ENCODE measurements at places on chromosomes 6 and 20. TPM values are rescaled to one million over a fixed set of nuclear protein-coding genes. Genes with fewer than 3 reads are reported as not detected.

- H3K27ac ChIP-seq = no peak overlapping the region
- H3K36me3 ChIP-seq = no peaks in the 10 kb centered on the region
- no peaks in the 10 kb centered on the region for H3K4me1 ChIP-seq
- peaks cover 3% of the 10 kb centered on the region for H3K27me3 ChIP-seq
These were observed 118.2 kb upstream of the DST start for GRCh38 chr6:56760842-56761241.

GRCh38 chr20:54227751-54228150, 19.9 kb downstream of the PFDN4 start:
- DNase-seq = no peak
- no peak overlapping the region for H3K27ac ChIP-seq
- no peak overlapping the region for H3K4me3 ChIP-seq
- peaks cover 4% of the 10 kb centered on the region for H3K4me1 ChIP-seq

- DNase-seq = no peak
- H3K27me3 ChIP-seq = no peaks in the 10 kb centered on the region
- H3K4me3 ChIP-seq = no peak overlapping the region
- H3K36me3 ChIP-seq = peaks cover 5% of the 10 kb centered on the region
- no peaks in the 10 kb centered on the region for H3K4me1 ChIP-seq
These were observed 343.9 kb downstream of the ZFAND3 start for GRCh38 chr6:38163186-38164130.

DNA sequence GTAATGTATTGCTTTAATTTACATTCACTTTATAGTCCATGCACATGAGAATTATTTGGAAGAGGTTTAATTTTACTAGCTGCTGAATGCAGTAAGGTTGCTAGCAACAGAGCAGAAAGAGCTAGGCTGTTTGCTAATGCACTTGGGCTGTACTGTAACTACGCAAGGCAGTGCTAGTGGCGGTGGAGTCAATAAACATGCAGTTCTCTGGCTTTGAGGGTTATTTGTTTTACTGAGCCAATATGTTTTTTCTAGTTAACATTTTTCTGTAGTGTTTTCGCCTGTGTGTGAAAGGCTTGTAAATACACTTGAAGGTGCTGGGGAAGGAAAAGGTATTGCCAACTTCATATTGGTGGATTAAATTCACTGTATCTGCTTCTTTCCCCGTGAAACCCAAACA, 112.8 kb downstream of the BTBD3 start:
- no peaks in the 10 kb centered on the region for H3K36me3 ChIP-seq
- no peaks in the 10 kb centered on the region for H3K27me3 ChIP-seq
- DNase-seq = no peak
- H3K27ac ChIP-seq = no peak overlapping the region

DNA sequence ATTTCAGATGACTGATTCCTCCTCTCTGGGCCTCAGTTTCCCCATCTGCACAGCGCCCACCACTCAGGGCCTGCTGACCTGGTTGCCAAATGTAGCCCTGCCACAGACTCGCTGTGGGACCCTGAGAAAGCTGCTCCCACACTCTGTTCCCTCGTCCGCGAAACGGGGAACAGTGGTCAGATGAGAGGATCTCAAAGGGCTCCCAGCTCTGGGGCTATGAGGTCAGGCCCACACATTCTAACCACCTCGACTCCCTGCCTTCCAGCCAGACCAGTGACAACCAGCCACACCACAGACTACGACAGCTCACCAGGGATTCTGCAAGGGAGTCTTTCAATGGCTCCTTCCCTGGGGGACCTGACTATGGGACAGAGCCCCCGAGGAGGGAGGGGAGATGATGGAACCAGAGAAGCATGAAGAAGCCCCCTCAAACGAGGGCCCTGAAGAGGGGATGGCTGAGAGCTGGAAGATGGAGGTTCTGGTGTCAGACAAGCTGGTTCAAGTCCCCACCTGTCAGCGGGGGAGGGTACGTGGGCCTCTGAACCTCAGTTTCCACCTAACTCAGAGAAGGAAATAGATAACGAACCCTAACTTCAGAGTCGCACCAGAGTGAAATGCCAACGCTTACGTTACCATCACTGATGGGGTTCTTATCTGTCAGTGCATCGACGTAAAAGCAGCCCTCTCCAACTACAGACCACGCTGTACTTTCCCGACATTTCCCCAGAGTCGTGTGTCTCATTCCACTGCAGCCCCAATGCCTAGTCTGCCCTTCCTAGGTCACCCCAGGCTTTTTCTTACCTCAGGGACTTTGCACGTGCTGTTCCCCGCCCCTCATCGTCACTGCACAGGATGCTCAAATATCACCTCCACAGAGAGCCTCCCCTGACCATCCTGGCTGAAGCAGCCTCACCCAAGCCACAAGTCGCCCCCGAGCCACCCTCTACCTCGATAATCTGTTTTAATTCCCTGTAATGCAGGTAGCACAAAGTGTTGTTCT, 60.5 kb downstream of the PREX1 start:
- H3K4me3 ChIP-seq = peak overlapping the region; percentile 66
- DNase-seq = no peak
- peaks cover 72% of the 10 kb centered on the region for H3K4me1 ChIP-seq
- peak overlapping the region; percentile 95 for H3K27ac ChIP-seq

- DNase-seq = no peak
- H3K27me3 ChIP-seq = peaks cover 5% of the 10 kb centered on the region
- H3K4me3 ChIP-seq = no peak overlapping the region
- H3K27ac ChIP-seq = no peak overlapping the region
- H3K4me1 ChIP-seq = no peaks in the 10 kb centered on the region
These were observed 33.4 kb upstream of the PRIM2 start for GRCh38 chr6:57283911-57284455.

DNA sequence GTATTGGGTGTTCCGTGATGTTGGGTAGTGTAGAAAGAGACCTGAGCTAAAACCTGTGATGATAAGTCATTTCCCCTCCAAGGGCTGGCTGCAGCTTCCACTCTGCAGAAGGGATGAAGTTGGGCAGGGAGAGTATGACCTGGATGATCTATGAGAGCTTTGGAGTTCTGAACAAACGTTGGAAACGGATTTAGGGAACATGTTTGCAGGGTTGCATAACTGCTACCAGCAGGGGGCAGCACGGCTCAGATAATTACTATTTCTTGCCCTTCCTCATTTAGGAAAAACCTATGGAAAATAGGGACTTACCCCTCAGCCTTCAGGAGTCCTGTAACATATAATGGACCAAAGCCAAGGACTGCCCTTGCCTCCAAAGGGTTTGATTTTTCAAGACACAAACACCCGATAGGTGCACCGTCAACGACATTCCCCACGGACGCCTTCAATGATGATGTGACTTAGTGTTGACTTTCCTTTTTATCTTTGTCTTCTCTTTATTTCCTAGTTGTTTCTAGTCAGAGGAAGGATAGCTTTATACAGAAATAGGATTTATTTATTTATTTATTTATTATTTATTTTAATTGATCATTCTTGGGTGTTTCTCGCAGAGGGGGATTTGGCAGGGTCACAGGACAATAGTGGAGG, 164.9 kb upstream of the SASH1 start:
- H3K27ac ChIP-seq = no peak overlapping the region
- no peaks in the 10 kb centered on the region for H3K4me1 ChIP-seq

DNA sequence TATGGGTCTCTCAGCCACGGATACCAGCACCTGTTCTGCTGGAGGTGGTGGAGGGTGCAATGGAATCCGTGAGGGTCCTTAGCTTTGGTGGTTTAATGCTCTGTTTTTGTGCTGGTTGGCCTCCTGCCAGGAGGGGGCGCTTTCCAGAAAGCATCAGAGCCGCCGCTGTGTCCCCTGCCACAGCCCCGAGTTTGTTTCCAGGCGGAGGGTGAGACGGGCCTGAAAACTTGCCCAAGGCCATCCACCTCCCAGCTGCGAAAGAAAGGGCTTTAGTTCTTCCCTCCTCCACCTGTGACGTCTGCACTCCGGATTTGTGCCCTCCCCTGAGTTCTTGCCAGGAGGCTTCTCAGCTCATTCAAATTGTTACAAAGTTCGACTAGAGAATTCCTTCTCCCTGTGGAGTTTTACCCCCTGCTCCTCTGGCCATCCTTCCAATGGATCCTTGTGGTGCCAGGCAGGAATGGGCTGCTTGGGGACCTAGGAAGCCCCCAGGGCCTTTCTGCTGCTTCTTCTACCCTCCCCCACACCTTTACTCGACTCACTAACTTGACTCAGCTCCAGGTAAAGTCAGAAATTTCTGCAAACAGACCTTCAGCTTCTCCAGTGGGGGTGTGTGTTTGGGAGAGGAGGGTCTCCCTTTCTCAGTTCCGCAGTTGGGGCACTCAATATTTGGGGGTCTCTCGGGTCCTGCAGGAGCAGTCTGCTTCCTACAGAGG, 873.7 kb downstream of the KIF16B start:
- H3K27ac ChIP-seq = no peak overlapping the region
- no peaks in the 10 kb centered on the region for H3K4me1 ChIP-seq
- no peak for DNase-seq
- no peaks in the 10 kb centered on the region for H3K27me3 ChIP-seq

DNA sequence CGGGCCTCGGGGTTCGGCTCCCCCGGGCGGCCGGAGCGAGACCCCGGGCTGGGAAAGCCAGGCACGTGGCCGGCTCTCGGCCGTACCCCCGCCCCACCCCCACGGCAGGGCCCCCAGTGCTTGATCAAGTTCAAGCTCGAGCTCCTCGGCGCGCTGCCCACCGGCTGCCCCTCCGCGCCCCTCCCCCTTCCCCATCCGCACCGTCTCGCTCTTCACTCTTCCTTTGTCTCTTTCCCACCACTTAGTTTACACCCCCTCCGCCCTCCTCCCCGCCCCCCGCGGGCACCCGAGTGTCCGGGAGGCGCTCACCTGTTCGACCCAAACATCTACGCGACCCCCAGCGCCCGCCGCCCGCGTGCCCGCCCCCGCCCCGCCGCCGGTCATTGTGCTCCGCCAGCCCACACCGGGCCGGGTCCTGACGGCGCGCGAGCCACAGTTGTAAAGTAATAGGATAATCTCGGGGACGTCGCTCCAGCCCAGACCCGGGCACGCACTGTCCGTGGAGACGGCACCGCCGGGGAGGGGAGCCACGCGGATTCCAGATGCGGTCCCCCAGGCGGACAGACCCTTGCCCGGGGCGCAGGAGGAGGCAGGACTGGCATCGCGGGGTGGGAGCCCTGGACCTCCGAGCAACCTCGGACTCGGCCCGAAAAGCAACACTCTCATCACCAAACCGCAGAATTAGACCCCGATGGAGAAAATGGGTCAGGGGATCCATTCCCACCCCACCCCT, 100.7 kb downstream of the NOL4L start:
- H3K36me3 ChIP-seq = peaks cover 10% of the 10 kb centered on the region
- H3K4me3 ChIP-seq = peak overlapping the region; percentile 66
- peak; percentile 54 for DNase-seq

GRCh38 chr6:137956098-137956488, 89.0 kb downstream of the TNFAIP3 start:
- no peak for DNase-seq
- no peak overlapping the region for H3K27ac ChIP-seq
- H3K4me3 ChIP-seq = no peak overlapping the region
- H3K4me1 ChIP-seq = peaks cover 9% of the 10 kb centered on the region
- peaks cover 2% of the 10 kb centered on the region for H3K27me3 ChIP-seq
- peaks cover 20% of the 10 kb centered on the region for H3K36me3 ChIP-seq

DNA sequence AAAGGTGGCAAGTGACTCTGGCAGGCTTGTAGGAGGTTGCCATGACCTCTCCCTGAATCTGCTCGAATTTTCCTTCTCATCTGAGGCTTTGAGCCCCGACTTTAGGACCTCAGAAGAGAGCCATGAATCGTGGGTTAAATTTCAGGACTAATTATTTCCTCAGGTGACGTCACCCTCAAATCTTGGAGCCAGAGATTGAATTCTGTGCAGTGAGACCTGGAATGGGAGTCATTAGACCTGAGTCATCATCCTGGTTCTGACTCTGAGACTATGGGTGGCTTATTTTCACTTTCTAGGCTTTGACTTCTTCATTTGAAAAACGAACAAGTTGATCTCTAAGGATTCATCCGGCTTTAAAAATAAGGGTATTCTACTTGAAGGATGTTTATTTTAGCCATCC, 48.5 kb upstream of the PDYN start:
- no peak overlapping the region for H3K4me3 ChIP-seq
- no peak for DNase-seq
- H3K4me1 ChIP-seq = no peaks in the 10 kb centered on the region
- peaks cover 12% of the 10 kb centered on the region for H3K27me3 ChIP-seq

GRCh38 chr20:25087186-25087929, 5.4 kb upstream of the VSX1 start:
- peaks cover 46% of the 10 kb centered on the region for H3K27me3 ChIP-seq
- peaks cover 24% of the 10 kb centered on the region for H3K4me1 ChIP-seq
- no peak overlapping the region for H3K4me3 ChIP-seq
- no peak for DNase-seq
- no peak overlapping the region for H3K27ac ChIP-seq

DNA sequence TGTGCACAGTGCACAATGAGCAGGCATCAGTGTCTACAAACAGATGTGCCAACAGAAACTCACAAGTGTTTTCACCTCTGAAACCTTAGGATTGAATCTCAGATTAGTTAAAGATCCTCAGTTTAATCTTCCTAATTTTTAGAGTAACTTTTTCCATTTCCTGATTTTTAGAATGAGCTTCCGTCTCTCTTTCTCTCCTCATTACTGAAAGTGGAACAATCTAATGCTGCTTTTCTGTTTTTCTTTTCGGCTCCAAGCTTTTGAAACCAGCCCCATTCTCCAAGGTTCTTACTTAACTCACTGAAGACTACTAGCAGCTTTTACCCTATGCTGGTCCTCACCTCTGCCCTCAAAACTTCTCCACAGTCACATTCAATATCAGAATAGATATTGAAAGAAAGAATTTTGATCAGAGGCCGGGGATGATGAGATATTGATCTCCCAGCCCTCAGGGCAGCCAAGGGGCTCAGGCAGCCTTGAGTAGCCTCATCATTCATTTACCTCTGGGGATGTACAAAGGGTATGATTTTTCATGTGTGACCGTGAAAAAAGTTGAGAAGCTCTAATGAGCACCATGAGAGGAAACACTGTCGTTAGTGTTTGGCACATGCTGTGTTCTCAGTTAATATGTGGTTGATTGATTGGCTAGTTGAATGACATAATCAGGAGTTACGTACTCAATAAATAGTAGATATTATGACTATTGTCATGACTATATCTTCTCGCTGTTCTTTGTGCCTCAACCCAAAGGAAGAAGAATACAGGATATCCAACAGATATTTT, 11.9 kb upstream of the STK38 start:
- H3K27ac ChIP-seq = no peak overlapping the region
- DNase-seq = no peak
- no peaks in the 10 kb centered on the region for H3K4me1 ChIP-seq
- peaks cover 6% of the 10 kb centered on the region for H3K27me3 ChIP-seq

- no peak overlapping the region for H3K27ac ChIP-seq
- peaks cover 22% of the 10 kb centered on the region for H3K4me1 ChIP-seq
- H3K36me3 ChIP-seq = no peaks in the 10 kb centered on the region
- H3K4me3 ChIP-seq = peak overlapping the region; percentile 44
- H3K27me3 ChIP-seq = peaks cover 49% of the 10 kb centered on the region
- DNase-seq = peak; percentile 62
These were observed 5.9 kb downstream of the TMEM239 start for GRCh38 chr20:2822073-2822472.

- peak overlapping the region; percentile 87 for H3K4me3 ChIP-seq
- peaks cover 18% of the 10 kb centered on the region for H3K4me1 ChIP-seq
- DNase-seq = peak; percentile 48
- H3K36me3 ChIP-seq = peaks cover 3% of the 10 kb centered on the region
These were observed 62.0 kb upstream of the EPB41L1 start for GRCh38 chr20:36092398-36093024.

- DNase-seq = no peak
- H3K36me3 ChIP-seq = no peaks in the 10 kb centered on the region
- no peak overlapping the region for H3K4me3 ChIP-seq
- H3K27ac ChIP-seq = no peak overlapping the region
These were observed 22.1 kb upstream of the TRDN start for GRCh38 chr6:123658848-123659247.

PXDC1 gene
- 0.33 TPM for total RNA-seq

MEI4 gene
- not detected for total RNA-seq

OR12D3 gene
- total RNA-seq = not detected

ALDH8A1 gene
- total RNA-seq = 1.4 TPM

CDYL gene
- 46.7 TPM for total RNA-seq

THEMIS gene
- 155 TPM for total RNA-seq

AKAP7 gene
- total RNA-seq = 12.6 TPM

RFX6 gene
- total RNA-seq = not detected

TREM1 gene
- total RNA-seq = not detected

Measured in activated naive CD8-positive, alpha-beta T cell treated with anti-CD3 and anti-CD28 coated beads, Interleukin-2, amount 10 ng/mL, durations not matched to agents 7 days and 5 days (primary cell).